GM23338 (cell line): ENCODE measurements at places on chromosomes 4 and X. TPM values are rescaled to one million over a fixed set of nuclear protein-coding genes. Genes with fewer than 3 reads are reported as not detected.

DNA sequence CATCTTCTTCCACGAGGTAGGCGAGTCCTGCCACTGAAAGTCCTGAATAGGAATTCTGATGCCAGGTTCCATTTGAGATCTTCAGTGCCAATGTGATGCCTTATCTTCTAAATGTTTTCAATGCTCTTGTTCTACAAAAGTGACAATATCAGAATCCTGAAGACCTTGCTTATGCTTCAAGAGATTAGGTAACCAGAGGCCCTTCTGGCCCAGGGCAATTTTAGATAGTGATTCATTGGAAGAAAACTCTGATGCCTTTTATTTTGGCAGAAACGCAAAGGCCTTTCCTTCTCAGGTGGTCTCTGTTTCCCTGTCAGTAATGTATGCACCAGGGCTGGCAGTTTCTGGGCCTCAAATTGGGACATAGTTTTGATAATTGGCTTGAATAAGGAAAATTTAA is 144.8 kb downstream of the CEP135 start:
- DNase-seq, result no peak

DNA sequence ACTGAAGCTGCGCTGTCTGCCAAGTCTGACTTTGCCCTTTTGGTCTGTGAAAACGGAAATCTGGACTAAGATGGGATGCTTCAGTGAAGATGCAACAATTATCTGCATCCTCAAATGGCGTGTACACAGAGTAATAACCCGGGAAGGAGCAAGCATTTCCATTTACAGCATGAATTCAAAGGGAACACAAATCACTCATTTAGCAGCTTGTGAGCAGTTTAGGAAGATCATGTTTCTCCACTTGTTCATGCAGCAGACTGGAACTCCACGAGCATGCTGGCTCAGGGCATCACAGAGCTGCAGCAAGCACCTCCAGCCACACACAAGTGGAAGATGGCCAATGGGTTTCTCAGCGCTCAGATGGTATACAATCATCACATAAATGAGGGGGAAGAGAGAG is 175.5 kb downstream of the NLGN4X start:
- DNase-seq, result no peak

The TMPRSS11D gene
- not detected in 2 replicates for total RNA-seq

DNA sequence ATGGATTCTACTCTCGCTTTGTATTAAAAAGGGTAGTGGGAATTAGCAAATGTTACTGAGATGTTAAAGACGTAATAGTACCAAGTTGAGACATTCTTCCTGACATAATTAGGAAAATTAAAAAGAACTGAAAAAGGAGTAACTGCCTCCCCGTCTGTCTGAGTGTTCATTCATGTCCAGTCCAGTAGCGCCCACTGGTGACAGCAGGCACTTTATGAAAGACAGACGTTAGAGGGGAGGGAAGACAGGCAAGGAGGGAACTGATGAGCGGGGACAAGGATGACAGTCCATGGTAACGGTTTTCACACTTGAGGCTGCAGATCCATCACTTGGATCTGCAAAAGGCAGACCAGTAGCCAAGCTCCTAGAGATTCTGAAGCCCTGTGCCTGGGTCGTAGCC is 326.7 kb downstream of the STK32B start:
- peak; percentile 21 for DNase-seq

DNA sequence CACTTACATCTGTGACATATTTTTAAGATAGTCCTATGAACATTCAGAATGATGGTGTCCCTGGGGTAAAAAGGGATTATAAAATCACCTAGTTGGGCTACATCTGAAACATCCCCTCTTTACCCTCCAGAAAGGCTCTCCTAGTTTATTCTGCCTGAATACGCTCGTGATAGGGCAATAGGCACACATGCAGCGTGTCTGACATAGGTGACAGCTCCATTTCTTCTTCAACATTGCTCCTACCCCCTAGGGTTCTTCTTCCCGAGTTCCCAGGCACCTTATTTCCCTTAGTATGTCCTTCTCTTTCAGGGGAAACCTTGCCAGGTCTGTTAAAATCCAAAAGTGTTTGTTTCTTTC is 27.1 kb upstream of the CFAP299 start:
- peak; percentile 5 for DNase-seq

GRCh38 chrX:21799767-21800166 is 39.6 kb upstream of the MBTPS2 start:
- DNase-seq, result no peak

GRCh38 chr4:6367371-6367851 is 97.8 kb downstream of the WFS1 start:
- DNase-seq, result peak; percentile 82

DNA sequence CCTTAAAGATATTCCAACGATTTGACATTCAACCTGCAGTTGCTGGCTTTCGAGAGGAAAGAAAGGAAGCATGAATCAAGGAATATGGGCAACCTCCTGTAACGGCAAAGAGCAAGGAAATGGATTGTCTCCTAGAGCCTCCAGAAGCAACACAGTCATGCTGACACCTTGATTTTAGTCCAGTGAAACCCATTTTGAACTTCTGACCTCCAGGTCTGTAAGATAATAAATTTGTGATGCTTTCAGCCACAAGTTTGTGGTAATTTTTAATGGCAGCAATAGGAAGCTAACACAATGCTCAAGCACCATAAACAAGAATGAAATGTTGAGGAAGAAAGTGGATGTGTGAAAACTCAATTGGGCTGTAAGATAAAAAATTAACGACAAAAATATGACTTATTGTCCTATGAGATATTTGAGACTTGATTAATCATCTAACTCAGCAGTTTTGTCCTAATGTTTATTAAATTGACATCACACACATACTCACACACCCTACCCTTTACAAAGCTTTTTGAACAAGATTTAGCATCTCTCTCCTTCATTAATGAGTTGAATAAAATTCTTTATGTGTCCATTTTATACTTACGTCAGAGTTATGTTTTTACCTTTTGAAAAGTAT is 857.2 kb upstream of the INTU start:
- no peak for DNase-seq

The TMPRSS11F gene
- total RNA-seq, result 0.27 TPM in 1 of 2 replicates, not detected in the other

DNA sequence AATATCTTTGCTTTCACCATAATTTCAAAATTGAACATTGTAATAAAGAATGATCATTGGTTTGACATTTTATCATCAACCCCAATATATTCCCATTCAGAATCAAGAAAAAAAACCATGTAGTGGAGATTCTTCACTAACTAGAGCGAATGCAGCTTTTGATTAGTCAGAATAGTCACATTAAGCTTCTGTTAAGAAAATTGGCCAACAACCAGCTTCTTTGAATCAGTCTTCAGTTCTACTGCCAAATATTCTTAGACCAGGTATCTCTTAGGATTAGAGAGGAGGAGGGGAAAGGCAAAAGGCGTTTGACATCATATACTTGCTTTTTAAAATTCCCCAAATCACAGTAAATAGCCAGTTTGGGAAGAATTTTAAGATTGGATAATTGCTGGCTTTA is 22.2 kb upstream of the TBC1D8B start:
- DNase-seq, result no peak

GRCh38 chrX:475926-476723 is 89.4 kb upstream of the PPP2R3B start:
- peak; percentile 71 for DNase-seq

- no peak for DNase-seq
Measured at GRCh38 chr4:40992472-40993295, 221.7 kb downstream of the APBB2 start.

DNA sequence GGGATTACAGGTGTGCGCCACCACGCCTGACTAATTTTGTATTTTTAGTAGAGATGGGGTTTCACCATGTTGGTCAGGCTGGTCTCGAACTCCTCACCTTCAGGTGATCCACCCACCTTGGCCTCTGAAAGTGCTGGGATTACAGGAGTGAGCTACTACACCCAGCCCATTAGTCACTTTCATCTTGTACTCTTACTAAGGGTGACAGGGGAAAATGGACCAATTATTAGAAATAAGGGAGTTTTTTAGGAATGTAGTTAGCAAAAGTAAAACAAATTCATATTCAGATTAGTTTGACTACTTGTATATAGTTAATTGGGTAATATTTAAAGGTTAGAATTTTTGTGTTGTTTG is 26.1 kb downstream of the SMARCA5 start:
- DNase-seq, result no peak

GRCh38 chr4:170386971-170387370 is 297.2 kb upstream of the AADAT start:
- DNase-seq, result no peak

The VCX2 gene
- total RNA-seq, result not detected in 2 replicates

The KLF8 gene
- 8.7 and 11.5 TPM in 2 replicates for total RNA-seq

DNA sequence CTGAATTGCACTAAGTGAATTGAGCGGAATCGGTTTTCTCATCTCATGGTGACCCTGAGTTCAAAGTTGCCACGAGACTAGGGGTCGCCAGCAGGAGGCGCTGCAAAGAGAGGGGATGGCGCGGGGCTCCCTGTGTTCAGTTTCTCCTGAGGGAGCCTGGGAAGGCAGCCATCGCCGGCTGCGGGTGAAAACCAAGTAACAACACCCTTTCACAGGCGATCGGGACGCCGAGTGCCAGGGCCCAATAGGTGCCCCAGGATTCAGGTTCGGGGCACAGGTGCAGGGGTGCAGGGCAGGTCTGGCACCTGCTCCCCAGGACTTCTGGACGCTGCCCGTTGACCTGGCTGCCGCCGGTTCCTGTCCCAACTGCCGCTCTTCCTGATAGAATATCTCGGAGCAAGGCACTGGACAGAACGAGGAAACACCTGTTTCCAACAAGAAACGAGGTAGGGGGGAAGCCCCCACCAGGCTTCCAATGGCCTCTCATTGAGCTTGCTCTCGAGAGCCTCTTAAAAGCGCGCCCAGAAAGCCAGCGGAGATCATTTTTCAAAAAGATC is 1.1 kb upstream of the FGF16 start:
- DNase-seq, result peak; percentile 54

DNA sequence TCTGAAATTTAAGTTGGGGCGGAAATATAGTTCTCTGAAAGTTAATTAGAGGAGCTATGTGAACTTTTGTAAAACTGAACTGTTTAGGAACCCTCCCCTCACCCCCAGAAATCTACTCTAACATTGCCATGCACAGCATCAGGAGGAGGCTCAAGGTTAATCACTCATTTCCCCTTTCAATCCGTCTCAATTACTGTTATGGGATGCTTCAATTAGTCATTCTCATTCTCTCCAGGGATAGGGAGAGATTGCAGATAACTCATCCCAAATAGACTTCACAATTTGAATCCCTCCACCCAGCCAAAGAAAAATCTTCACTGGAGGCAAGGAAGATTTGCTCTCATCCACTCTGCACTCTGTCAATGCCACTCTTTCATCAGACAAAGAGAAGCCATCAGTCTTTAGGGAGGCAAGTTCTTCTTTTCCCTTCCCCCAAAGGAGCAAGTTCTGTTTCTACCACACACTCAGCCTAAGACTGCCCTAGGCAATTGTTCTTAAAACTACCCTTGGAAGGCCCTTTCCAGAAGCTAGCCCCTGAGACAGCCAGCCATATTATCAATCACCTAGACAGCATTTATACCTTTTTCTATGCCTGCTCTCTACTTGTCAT is 140.4 kb downstream of the SLC10A7 start:
- DNase-seq, result peak; percentile 48

- DNase-seq, result no peak
Measured at GRCh38 chr4:182600856-182601255, 316.3 kb downstream of the DCTD start.

- no peak for DNase-seq
Measured at GRCh38 chr4:3308691-3309090, 15.9 kb downstream of the RGS12 start.

GRCh38 chr4:43089730-43090129 is 197.2 kb downstream of the GRXCR1 start:
- no peak for DNase-seq

- DNase-seq, result no peak
Measured at GRCh38 chr4:134200811-134201215, 776 bp downstream of the PABPC4L start.

DNA sequence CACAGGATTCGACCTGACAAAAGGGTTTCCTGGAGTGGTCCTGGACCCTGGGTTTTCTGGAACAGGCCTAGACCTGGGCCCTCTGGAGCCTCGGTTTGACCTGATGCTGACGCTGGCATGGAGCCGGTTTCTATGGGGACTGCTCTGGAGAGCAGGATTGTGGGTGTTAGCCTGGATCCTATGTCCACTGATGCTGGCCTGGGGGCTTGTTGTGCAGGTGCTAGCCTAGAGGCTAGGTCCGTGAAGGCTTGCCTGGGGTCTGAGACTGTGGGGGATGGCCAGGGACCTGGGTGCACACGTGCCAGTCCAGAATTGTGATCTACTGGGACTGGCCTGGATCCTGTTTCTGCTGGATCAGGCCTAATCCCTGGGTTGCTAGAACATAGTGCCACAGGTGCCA is 173.1 kb downstream of the TMEM47 start:
- DNase-seq, result no peak

DNA sequence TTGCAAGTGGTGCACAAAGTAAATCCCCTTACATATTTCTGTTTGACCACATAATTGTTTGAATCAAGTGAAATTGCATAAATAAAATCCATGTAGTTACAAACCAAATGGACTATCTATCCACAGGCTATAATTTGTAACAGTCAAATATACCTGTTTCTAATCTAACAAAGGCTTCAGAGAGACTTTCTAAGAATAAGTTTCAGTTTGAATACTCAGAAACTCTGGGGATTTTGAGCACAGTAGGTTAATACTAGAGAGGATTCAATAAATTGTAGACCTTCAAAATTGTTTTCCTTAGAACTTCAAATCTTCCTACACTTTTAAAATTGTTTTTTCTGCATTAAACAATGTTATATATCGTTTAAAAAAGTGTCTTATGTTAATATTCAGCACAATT is 1250.1 kb downstream of the NLGN4X start:
- DNase-seq, result no peak

DNA sequence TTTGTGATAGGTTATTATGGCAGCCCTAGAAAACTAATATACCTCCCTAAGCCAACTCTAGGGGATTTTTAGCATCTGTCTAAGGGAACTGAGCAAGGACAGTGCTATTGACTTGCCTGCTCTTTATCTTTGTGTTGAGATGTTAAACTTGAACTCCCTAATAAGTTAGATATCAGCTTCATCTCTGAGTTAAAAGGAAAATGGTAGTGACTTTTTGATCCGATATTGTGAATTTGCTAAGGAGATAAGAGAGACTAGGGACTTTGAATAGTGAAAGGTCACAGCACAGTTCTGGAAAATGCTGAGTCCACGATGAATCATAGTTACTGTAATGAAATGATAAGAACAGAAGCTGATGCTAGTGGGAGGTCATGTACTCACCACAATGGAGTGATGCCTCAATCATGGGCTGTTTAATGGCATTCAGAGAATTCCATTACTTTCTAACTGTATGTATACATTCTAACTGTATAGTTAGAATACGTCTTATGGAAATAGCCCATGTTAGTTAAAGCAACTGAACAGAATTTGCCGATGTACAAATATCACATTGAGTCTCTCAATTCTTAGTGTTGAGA is 147.2 kb downstream of the GLRA3 start:
- DNase-seq, result no peak

GRCh38 chr4:156992943-156993342 is 21.3 kb upstream of the PDGFC start:
- DNase-seq, result no peak

The WAS gene
- 0.12 and 0.56 TPM in 2 replicates for total RNA-seq
